ENCODE measurements at places on chromosomes 7 and 10. TPM values are rescaled to one million over a fixed set of nuclear protein-coding genes. Genes with fewer than 3 reads are reported as not detected.
A peak's percentile ranks its signal among the peaks of the same experiment; 100 is the strongest.

The HPSE2 gene
- total RNA-seq, result not detected

DNA sequence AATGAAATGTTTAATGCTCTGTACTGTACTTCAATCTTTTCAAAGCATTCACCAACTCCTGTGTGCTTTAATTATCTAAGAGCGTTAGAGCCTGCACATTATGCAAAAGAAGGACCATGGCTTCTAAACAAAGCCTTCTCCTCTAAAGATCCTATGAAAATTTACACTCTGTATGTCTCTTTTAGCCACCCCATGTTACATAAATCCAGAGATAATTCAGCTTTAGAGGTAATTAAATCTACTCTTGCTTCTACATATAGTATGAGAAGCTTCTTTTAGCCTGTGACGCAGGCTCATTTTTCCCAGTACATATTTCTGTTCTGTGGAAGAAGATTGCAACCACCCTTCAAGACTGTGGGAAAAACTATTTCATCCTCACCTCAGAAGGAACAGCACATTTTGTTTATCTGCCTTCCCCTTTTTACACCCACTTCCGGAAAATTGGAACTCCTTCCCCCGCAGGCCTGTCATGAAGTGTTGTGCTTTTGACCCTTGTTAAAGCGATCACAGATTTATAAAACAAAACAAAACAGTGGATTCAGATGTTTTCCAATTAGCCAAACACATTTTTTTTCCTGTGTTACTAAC, 8.1 kb upstream of the TAS2R16 start:
- DNase-seq, result no peak

DNA sequence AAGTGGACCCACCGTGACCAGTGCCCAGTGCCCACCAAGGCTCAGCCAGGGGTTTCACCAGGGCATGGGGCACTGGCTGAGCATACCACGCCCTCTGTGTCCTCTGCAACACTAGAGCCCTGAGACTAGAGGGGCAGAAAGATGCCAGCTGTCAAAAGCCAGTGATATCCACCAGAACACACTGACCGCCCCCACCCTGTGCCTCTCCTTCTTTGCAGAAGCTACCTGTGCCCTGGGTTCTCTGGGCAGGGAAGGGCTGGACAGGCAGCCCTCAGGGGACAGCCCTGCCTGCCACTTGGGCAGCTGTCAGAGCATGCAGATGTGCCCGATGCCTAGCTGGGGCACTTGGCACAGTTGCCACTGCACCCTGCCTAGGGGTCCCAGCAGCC, 494 bp downstream of the VSIR start:
- DNase-seq, result no peak

GRCh38 chr7:151793531-151793951, 83.4 kb downstream of the PRKAG2 start:
- DNase-seq, result no peak

DNA sequence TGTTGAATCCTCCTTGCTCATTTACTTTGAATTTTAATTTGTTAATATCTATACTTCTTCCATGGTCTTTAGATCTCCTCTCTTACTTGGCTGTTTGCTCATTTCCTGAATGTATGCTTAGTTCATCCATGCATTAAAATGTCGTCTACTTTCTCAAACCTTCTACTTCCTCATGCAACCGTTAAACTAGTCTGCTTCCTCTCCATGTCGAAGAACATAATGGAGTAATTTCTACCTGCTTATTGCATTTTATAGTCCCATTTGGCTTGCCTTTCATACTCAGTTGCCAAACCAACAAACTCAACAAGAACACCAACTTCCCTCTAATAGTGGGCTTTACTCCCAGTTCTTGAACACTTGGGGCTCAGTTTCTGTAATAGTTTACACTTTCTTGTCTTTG, 43.8 kb upstream of the SEMA3D start:
- DNase-seq, result peak; percentile 3

- no peak for DNase-seq
Measured at GRCh38 chr10:26715137-26715487, 17.6 kb downstream of the PDSS1 start.

DNA sequence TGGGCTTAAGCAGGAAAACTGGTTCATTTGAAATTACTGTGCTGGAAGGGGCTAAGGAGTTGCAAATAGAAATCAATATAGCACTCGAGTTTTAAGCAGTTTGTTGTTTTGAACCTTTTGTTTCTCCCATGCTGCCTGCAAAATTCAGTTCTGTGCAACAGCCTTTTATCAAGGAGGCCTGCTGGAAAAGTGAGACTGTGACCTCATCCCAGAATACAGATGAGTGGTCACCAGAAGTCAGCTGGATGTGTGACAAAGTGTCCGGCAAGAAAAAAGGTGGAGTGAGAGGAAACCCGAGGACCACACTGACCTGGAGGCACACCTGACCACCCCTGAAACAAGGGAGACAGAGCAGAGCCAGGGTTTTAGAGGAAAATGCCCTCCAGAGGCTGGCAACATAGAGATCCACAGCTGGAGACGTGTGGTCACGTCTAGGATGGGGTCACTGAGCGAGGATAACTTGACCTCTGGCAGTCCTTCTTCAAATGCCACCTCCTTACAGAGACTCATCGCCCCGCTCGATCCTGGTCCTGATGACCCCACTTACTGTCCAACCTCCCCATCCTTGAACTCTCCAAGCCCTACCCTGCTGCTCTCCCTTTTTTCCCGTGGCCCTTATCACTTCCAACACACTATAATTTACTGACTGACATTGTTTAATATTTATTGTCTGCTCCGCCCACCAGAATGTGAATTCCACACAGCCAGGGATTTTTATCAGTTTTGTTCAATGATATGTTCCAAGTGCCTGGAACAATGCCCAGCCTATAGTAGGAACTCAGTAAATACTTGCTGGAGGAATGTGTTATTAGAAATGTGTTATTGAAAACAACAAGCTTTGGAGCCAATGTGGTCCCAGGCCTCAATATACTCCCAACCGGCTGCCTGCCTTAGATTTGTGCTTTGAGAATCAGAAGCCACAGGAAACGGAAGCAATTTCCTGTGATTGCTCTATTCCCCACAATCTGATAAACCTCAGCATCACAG, 243.8 kb downstream of the GLI3 start:
- DNase-seq, result peak; percentile 96

- DNase-seq, result no peak
Measured at GRCh38 chr7:2224491-2224928, 8.2 kb downstream of the MAD1L1 start.

GRCh38 chr10:123007558-123008354, 839 bp downstream of the IKZF5 start:
- DNase-seq, result peak; percentile 63

- no peak for DNase-seq
Measured at GRCh38 chr7:122597277-122597676, 101.6 kb downstream of the RNF133 start.

Data from A673 (cell line).